Stimulated activated CD4-positive, alpha-beta T cell treated with anti-CD3 and anti-CD28 coated beads, Interleukin-4, amount 100 ng/mL, for 24 hours (primary cell): ENCODE measurements at places on chromosomes 13 and 19.

GRCh38 chr19:38763795-38764220, 9.5 kb downstream of the LGALS7 start:
- no peak for DNase-seq

- no peak for DNase-seq
These were observed 225.1 kb downstream of the HS6ST3 start for GRCh38 chr13:96314974-96315373.

DNA sequence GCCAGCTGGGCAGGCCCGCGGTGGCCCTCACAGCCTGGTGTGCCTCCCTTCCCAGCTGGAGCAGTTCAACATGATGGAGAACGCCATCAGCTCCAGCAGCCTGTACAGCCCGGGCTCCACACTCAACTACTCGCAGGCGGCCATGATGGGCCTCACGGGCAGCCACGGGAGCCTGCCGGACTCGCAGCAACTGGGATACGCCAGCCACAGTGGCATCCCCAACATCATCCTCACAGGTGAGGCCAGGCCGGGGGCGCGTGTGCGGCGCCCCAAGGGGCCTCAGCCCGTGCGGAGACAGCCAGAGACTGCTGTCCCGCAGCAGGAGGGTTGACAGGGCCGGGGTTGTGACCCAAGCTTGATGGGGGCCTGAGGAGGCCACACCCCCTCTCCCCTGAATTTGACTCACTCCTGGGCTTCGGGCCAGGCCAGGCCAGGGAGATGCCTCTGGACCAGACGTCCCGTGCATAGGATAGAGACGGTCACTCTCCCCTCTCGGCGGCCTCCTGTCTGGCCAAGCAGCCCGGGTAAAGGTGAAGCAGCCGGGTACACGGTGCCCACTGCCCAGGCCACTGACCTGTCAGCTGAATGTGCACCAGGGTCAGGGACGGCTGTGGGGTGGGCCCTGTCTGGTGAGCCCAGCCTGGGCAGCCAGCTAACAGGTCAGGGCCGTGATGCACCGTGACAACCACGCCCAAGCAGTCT, 15.4 kb downstream of the COMP start:
- no peak for DNase-seq

DNA sequence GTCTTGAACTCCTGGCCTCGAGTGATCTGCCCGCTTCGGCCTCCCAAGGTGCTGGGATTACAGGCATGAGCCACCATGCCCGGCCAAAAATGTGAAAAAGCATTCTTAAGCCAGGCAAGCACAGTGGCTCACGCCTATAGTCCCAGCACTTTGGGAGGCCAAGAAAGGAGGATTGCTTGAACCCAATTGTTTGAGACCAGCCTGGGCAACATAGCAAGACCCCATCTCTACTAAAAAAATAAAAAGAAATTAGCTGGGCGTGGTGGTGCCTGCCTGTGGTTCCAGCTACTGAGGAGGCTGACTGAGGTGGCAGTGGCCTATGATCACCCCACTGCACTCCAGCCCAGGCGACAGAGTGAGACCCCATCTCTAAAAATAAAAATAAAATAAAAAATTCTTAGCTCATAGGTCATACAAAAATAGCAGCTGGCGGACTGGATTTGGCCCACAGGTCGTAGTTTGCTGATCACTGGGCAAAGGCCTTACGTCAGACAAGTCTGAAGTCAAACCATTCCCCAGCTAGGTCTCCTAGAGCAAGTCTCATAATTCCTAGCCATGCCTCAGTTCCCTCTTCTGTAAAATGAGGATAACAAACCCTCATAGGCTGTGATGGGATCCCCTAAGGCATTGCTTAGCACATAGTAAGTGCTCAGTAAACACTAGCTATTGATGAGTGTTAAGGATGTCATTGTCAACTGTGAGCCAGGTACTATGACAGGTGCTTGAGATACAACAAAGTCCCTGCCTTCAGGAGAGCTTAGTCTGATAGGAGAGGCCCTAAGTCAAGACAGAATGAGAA, 36.0 kb downstream of the INSR start:
- no peak for DNase-seq

GRCh38 chr13:26534036-26534726, 23.3 kb upstream of the WASF3 start:
- DNase-seq = no peak

DNA sequence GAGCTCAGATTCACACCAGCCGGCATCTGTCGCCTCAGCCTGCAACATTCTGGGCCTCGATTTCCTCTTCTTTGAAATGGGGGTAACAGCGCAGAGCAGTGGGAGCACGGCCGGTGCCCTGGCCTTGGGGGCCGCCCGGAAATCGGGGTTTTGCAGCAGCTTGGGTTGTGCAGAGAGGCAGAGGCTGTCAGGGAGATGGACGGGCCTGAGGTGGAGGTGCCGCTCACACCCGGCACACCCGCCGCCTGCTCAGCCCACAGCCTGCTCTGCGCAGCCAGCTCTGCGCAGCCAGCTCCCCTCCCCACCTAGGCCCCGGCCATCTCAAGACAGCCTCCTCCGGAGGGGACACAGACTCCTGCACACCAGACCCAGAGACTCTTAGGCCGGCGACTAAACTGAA, 10.6 kb downstream of the KLF2 start:
- DNase-seq = no peak
